ENCODE measurements at places on chromosomes 6 and 20.

DNA sequence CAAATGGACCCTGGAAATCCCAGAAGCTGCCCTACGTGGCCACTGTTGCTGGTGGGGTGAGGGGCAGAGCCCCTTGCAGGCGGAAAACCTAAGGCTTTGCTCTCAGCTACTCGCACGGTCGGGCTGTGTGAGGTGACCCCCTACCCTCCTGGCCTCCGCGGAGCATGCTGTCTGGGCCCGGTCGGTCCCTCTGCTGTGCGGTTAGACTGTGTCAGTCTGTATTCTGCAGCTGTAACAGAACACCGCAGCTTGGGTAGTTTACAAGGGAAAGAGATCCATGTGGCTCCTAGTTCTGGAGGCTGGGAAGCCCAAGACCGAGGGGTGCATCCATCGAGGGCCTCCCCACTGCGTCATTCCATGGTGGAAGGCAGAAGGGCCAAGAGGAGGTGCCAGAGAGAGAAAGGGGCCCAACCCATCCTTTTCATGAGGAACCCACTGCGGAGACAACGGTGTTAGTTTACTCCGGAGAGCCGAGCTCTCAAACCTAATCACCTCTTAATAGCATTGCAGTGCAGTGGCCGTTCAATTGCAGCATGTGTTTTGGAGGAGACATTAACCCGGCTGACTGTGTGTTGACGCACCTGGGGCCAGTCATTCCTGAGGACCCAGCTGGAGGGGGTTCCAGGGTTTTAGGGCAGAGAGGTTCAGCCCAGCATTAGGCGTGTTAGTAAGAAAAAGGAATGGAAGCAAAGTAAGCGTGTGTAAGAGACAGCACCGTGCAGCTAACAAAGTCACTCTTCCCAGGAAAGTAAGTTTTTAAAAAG, 18.3 kb downstream of the COL9A3 start:
- DNase-seq: no peak

DNA sequence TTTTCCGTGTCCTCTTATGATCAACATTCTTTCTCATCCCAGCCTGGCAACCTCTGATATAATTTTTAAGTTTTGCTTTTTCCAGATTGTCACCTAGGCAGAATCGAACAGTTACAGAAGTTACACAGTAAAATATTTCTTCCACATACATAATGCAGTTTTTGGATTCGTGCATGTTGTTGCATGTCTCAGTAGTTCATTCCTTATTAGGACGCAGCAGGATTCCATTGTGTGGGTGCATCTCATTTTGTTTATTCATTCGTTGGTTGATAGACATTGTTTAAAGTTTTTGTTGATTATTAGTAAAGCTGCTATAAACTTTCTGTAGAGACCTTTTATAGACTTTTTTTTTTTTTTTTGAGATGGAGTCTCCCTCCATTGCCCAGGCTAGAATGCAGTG, 284.3 kb upstream of the FERMT1 start:
- no peak for DNase-seq

DNA sequence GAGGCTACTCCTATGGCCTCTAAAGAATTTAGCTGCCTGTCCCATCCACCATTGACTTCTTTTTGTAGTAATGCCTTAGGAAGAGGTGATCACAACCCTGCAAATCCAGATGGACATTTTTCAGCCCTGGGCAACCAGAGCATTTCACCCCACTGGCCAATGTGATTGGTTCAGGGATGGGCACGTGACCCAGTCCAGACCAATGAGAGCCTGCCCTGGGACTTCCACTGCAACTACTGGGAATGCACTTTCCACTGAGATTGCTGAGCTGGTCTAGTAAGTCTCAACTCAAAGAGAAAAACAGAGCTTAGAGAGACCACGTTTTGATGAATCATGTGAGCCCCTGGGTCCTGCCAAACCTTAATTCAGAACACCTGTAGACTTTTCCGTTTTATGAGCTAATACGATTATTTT, 8.9 kb upstream of the UBE2V1 start:
- DNase-seq: no peak

- no peak for DNase-seq
Observed at GRCh38 chr6:106522562-106523250, 106.6 kb downstream of the RTN4IP1 start.

GRCh38 chr6:34011264-34011663, 134.6 kb downstream of the GRM4 start:
- no peak for DNase-seq

DNA sequence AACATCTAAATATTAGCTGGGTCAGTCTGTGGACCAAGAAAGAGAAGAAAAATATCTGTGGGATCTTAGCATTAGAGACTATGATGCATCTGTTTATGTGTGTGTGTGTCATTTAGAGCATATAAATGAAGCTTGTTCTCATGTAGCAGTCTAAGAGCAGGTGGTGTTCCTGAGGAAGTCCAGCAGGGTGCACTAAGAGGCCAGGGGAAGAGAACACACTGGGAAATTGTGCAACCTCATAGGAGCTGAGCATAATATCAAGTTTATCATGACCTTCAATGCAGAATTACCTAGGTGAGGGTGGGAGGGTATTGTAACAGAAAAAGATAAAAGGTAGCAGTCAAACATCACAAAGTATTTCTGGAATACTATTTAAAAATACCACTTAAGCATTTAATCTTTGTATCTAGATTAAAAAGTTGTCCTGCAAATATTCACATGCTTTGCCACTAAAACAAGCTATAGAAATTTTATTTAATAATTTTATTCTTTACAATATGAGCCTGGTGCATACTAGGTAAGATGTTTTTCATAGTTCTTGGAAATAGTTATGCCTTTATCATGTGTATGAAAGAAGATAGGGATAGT, 80.5 kb downstream of the SMPDL3A start:
- DNase-seq: no peak

DNA sequence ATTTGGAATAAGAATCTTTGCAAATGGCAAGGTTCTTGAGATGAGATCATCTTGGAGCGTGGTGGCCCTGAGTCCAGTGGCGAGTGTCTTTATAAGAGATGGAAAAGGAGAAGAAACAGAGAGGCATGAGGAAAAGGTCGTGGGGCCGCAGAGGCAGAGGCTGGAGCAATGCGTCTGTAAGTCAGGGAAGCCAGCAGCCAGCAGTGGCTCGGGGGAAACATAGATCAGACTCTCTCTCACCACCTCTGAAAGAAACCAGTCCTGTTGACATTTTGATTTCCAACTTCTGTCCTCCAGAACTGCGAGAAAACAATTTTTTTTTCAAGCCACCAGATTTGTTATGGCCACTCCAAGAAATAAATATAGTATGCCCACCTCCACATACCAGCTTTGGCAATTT, 226.6 kb downstream of the TFAP2C start:
- no peak for DNase-seq

- peak; percentile 2 for DNase-seq
Observed at GRCh38 chr6:107618672-107619071, 128.8 kb downstream of the SOBP start.
